ENCODE measurements at places on chromosomes 6 and 20. TPM values are rescaled to one million over a fixed set of nuclear protein-coding genes. Genes with fewer than 3 reads are reported as not detected.

GRCh38 chr6:84457276-84457675 is 229.8 kb upstream of the CEP162 start:
- H3K27ac ChIP-seq = no peak overlapping the region
- no peak for DNase-seq
- H3K4me1 ChIP-seq = peaks cover 5% of the 10 kb centered on the region
- H3K36me3 ChIP-seq = no peaks in the 10 kb centered on the region

GRCh38 chr6:20991910-20992309 is 457.7 kb downstream of the CDKAL1 start:
- H3K36me3 ChIP-seq = no peaks in the 10 kb centered on the region
- H3K4me3 ChIP-seq = no peak overlapping the region
- H3K4me1 ChIP-seq = no peaks in the 10 kb centered on the region
- DNase-seq = no peak
- H3K27ac ChIP-seq = no peak overlapping the region

GRCh38 chr6:136102991-136103688 is 147.0 kb downstream of the MTFR2 start:
- H3K4me3 ChIP-seq = no peak overlapping the region
- H3K36me3 ChIP-seq = no peaks in the 10 kb centered on the region
- no peaks in the 10 kb centered on the region for H3K4me1 ChIP-seq

GRCh38 chr6:134714113-134714512 is 235.8 kb downstream of the ALDH8A1 start:
- H3K4me3 ChIP-seq = no peak overlapping the region
- H3K4me1 ChIP-seq = no peaks in the 10 kb centered on the region
- no peaks in the 10 kb centered on the region for H3K27me3 ChIP-seq
- H3K36me3 ChIP-seq = no peaks in the 10 kb centered on the region
- no peak overlapping the region for H3K27ac ChIP-seq

GRCh38 chr20:63186528-63187316 is 29.2 kb downstream of the YTHDF1 start:
- no peak for DNase-seq
- H3K27ac ChIP-seq = no peak overlapping the region
- H3K27me3 ChIP-seq = no peaks in the 10 kb centered on the region
- no peaks in the 10 kb centered on the region for H3K36me3 ChIP-seq
- no peak overlapping the region for H3K4me3 ChIP-seq
- H3K4me1 ChIP-seq = no peaks in the 10 kb centered on the region

GRCh38 chr6:133227344-133227743 is 13.8 kb upstream of the EYA4 start:
- no peak overlapping the region for H3K4me3 ChIP-seq
- H3K4me1 ChIP-seq = no peaks in the 10 kb centered on the region
- H3K27ac ChIP-seq = no peak overlapping the region
- no peak for DNase-seq

DNA sequence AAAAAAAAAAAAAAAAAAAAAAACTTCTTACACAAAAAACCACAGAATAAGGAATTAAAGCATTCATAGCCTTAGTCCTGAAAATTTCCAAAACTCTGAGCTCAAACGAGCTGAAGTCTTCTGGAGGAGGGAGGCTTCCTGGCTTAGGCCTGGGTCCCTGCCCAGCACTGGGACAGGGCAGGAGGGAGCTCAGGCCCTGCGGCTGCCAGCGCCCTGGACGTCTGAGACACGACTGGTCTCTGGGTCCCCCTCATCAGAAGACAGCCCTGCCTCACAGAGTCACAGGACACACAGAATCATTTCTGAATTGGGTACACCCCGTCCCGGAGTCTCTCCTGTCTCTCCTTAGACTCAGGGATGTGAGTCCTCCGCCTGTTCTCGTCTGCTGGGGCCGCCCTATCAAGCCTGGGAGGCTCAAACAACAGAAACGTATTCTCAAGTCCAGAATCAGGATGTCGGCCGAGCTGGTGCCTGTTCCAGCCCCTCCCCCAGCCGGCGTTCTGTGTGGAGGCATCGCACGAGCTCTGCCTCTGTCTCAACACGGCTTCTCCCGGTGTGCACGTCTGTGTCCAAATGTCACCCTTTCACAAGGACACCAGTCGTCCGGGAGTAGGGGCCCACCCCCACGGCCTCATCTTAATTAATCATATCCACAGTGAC is 39.4 kb downstream of the ZBTB46 start:
- no peaks in the 10 kb centered on the region for H3K27me3 ChIP-seq
- H3K36me3 ChIP-seq = peaks cover 15% of the 10 kb centered on the region
- no peak for DNase-seq

DNA sequence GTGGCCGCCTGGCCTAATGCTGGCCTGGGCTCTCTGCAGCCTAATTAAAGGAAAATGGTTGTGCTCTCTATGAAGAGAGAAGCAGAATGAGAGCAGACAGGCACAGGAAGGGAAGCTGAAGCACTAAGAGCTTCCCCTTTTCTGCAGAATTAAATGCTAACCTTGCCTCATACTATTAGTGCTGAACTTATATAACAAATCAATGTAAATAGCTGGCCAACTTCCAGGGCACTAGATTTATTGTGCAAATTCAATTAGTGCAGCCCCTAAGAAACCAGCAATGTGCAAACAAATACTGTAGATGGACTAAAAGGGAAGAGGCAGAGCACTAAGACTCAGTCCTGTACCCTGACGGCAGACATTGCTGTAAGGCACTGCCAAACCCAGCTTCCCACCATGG is 36.1 kb upstream of the INSM1 start:
- no peak overlapping the region for H3K27ac ChIP-seq
- no peak for DNase-seq
- no peaks in the 10 kb centered on the region for H3K36me3 ChIP-seq
- H3K4me3 ChIP-seq = no peak overlapping the region

GRCh38 chr20:59291740-59292383 is 8.5 kb upstream of the EDN3 start:
- H3K4me1 ChIP-seq = no peaks in the 10 kb centered on the region
- no peaks in the 10 kb centered on the region for H3K36me3 ChIP-seq
- H3K27ac ChIP-seq = no peak overlapping the region
- H3K27me3 ChIP-seq = no peaks in the 10 kb centered on the region
- no peak overlapping the region for H3K4me3 ChIP-seq

The OXT gene
- total RNA-seq = not detected

The CDYL gene
- 73.7 TPM for total RNA-seq

The BPIFB1 gene
- total RNA-seq = not detected
